ENCODE measurements at places on chromosomes 7 and 10. TPM values are rescaled to one million over a fixed set of nuclear protein-coding genes. Genes with fewer than 3 reads are reported as not detected.

AQP1 gene
- total RNA-seq = 32.1 TPM

PLXDC2 gene
- total RNA-seq = 45.1 TPM

DNA sequence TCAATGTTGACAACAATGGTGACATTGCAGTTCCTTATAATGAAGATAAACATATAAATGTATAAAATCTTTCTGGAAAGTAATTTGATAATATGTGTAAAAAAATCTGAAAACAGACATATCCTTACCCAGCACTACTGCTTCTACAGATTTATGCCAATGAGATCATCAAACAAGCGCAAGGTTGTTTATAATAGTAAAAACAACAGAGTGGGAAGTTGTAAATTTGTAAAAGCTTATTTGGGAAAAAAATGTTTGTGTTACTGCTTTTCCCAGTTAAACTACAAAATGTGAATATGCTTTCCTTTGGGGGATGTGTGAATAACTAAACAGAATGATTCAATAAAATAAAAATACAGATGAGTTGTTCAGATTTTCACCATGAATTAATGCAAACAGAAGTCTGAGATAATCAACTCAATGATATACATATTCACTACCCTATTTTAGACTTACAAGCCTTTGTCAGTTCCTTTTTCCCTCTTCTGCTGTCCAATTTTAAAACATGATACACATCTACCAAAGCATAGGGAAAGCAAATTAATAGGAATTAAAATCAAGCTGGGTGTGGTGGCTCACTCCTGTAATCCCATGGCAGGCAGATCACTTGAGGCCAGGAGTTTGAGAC is 82.1 kb downstream of the USP6NL start:
- H3K4me1 ChIP-seq = peaks cover 10% of the 10 kb centered on the region
- no peak for DNase-seq
- H3K36me3 ChIP-seq = no peaks in the 10 kb centered on the region
- no peak overlapping the region for H3K4me3 ChIP-seq
- H3K27me3 ChIP-seq = no peaks in the 10 kb centered on the region
- peak overlapping the region; percentile 4 for H3K27ac ChIP-seq

- DNase-seq = no peak
- H3K36me3 ChIP-seq = no peaks in the 10 kb centered on the region
- H3K27ac ChIP-seq = no peak overlapping the region
Observed at GRCh38 chr7:158097453-158098124, 490.0 kb downstream of the PTPRN2 start.

DNA sequence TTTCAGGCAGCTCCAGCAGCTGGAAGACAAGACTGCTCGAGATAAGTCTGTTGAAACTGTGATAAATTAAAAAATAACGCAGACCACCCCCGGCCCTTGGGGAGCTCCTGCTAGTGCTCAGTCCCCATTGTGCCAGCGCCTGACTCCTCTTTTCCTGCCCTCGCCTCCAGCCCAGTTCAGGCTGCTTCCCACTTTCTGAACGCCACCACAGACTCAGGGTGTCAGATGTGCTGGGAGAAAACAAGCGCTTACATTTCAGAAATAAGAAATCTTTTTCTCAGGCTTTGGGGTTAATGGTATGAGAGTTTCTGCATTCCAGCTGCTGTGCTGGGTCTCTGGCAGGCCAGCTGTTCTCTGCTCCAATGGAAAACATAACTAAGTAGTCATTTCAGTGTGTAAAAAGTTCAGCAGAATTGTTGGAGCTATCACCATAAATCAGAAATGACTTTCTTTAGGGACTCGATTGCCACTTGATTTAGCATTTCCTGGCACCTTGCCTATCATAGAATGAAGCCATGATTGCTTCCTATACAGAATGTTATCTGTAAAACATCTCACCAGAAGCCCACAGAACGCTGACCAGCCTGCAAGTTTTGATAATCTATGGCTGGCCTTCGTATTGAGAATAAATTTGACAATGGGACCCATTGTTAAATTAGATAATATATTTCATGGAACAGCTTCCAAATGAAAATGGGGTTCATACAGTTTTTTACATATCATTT is 257.0 kb upstream of the ZNF32 start:
- peaks cover 15% of the 10 kb centered on the region for H3K4me1 ChIP-seq
- no peaks in the 10 kb centered on the region for H3K36me3 ChIP-seq
- H3K27ac ChIP-seq = peak overlapping the region; percentile 54
- H3K4me3 ChIP-seq = no peak overlapping the region

BLNK gene
- total RNA-seq = 1.2 TPM

GRCh38 chr7:7972922-7973594 is 4.5 kb downstream of the GLCCI1 start:
- no peak for DNase-seq
- H3K4me3 ChIP-seq = no peak overlapping the region
- H3K27ac ChIP-seq = no peak overlapping the region
- H3K27me3 ChIP-seq = no peaks in the 10 kb centered on the region
- no peaks in the 10 kb centered on the region for H3K36me3 ChIP-seq
- H3K4me1 ChIP-seq = peaks cover 3% of the 10 kb centered on the region

- H3K36me3 ChIP-seq = no peaks in the 10 kb centered on the region
- H3K27me3 ChIP-seq = peaks cover 5% of the 10 kb centered on the region
- DNase-seq = peak; percentile 59
- no peaks in the 10 kb centered on the region for H3K4me1 ChIP-seq
- H3K27ac ChIP-seq = no peak within 1 kb of the TSS
- H3K4me3 ChIP-seq = peak within 1 kb of the TSS; percentile 35
Observed at GRCh38 chr7:954330-955238, at the start of gene ADAP1. TSS of gene ADAP1 (minus strand) at chr7:954680. CDS start at chr7:954477, 203 bp downstream.

DNA sequence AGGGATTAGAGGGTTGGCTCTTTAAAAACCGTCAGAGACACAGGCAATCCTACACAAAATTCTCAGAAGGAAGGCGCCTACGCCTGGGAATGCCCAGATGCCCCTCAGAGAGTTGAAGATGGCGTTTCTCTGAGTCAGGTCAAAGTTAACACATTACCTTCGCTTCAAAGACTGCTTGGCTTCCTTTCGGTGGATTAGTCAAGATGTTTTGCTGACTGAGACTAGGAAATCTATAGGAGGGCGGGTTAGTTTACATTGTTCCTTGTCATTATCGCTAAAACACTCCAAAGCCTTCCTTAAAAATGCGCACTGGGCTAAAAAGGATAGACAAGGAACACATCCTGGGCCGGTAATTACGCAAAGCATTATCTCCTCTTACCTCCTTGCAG is 995 bp upstream of the CFTR start:
- H3K4me1 ChIP-seq = no peaks in the 10 kb centered on the region
- H3K27ac ChIP-seq = no peak overlapping the region
- DNase-seq = no peak

GRCh38 chr7:13179011-13179582 is 491.7 kb downstream of the ARL4A start:
- H3K4me3 ChIP-seq = no peak overlapping the region
- DNase-seq = no peak
- H3K4me1 ChIP-seq = no peaks in the 10 kb centered on the region
- H3K36me3 ChIP-seq = no peaks in the 10 kb centered on the region
- H3K27ac ChIP-seq = no peak overlapping the region

PRRT4 gene
- 1.0 TPM for total RNA-seq

GRCh38 chr7:2131341-2131740 is 101.4 kb downstream of the MAD1L1 start:
- H3K4me1 ChIP-seq = no peaks in the 10 kb centered on the region
- DNase-seq = no peak
- H3K36me3 ChIP-seq = no peaks in the 10 kb centered on the region

All from ovary (tissue), 10 donors.